Small intestine (tissue), 16 donors: ENCODE measurements at places on chromosomes 1 and 21.

- no peak for DNase-seq
Measured at GRCh38 chr1:200673952-200674823, 4.5 kb upstream of the DDX59 start.

DNA sequence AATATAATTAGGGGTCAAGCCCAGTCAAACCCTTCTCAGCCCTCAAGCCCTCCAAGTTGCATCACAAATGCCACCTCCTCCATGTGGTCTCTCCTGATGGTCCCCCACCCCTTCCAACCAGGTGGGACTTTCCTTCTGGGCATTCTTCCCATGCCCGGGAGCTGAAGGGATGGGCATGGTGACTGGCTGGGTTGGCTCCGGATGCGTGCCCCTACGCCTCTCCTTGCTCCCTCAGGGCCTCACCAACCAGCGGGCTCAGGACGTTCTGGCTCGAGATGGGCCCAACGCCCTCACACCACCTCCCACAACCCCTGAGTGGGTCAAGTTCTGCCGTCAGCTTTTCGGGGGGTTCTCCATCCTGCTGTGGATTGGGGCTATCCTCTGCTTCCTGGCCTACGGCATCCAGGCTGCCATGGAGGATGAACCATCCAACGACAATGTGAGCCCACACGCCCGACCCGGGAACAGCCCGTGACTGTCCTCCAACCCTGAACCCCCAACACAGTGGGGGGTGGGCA, 7.5 kb downstream of the ATP1A2 start:
- no peak for DNase-seq

GRCh38 chr1:4046836-4047461, 146.9 kb upstream of the C1orf174 start:
- no peak for DNase-seq

- DNase-seq: peak; percentile 76
Measured at GRCh38 chr1:45512641-45513054, 9.0 kb downstream of the PRDX1 start.

GRCh38 chr1:168321945-168322344, 41.3 kb downstream of the TBX19 start:
- no peak for DNase-seq

- DNase-seq: no peak
Measured at GRCh38 chr1:14980621-14981218, 172.8 kb upstream of the TMEM51 start.

DNA sequence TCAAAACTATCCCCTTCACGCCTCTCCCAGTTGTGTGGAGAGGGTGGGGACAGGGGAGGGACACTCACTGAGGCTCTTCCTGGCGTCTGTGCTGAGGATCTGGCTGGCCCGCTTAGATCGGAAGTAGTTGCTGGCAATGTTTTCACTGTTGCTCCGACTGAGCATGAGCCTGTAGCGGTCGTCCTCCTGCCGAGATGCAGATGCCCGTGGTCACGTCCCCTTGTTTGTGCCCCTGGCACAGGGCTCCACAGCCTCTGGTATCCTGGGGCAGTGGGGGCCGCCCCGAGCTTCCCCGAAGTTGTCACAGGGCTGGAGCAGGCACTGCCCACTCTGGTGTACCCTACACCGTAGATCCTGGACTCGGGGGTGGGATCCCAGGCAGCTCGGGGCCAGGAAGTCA, 5.0 kb upstream of the DDOST start:
- no peak for DNase-seq

GRCh38 chr1:3393024-3393986, 61.2 kb upstream of the ARHGEF16 start:
- peak; percentile 70 for DNase-seq

- DNase-seq: no peak
Measured at GRCh38 chr1:44256762-44257554, 43.7 kb downstream of the DMAP1 start.

DNA sequence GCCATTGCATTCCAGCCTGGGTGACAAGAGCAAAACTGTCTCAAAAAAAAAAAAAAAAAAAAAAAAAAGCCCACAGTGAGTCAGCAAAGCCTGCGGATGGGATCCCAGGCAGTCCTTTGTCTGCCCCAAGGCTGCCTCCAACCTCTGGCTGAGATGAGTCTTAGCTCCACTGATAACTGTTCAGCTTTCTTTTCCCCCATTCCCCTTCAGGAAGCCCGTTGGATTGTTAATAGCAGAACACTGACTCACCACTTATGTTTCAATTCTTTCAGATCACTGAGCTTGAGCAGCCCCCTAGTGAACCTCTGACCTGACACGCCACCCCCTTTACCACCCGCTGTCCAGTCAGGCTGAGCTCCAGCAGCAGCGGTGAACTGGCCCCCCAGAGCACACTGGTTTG, 57.5 kb downstream of the ERG start:
- no peak for DNase-seq

GRCh38 chr1:222240536-222241181, 307.2 kb downstream of the HHIPL2 start:
- no peak for DNase-seq

- DNase-seq: peak; percentile 86
Measured at GRCh38 chr1:2240270-2241156, 12.4 kb downstream of the SKI start.

DNA sequence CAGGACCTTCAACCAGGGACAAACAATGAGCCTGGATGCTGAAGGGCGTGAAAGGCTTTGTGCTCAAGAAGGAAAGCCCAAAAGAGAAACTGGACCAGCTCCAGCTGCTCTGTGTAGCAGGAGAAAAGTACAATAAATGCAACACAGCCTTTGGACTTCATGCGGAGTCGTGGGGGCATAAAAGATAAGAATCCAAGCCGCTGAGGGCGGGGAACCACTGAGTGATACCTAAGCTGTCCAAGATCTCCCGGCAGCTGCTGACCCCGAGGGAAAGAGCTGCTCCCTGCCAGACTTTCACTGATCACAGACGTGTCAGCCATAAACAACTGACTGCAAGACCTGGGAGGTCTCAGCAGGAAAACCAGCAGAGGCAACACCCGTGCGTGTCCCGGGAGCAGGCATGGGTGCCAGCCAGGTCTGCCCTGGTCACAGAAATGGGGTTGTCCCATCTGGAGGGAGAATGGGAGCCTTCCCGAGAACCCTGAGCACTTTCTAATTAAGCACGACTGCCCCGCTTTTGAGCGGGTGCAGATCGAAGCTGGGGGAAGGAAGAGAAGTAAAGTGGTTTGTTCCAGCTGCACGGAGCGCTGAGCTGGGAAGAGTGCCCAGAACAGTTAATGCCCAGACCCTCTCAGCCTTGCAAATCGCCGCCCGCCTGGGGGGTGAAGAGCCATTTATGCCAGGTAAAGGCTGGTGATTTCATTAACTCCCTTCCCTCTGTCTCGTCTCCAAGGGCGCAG, 68.3 kb upstream of the TARDBP start:
- peak; percentile 86 for DNase-seq

GRCh38 chr21:38183961-38184360, 72.8 kb upstream of the KCNJ15 start:
- no peak for DNase-seq

DNA sequence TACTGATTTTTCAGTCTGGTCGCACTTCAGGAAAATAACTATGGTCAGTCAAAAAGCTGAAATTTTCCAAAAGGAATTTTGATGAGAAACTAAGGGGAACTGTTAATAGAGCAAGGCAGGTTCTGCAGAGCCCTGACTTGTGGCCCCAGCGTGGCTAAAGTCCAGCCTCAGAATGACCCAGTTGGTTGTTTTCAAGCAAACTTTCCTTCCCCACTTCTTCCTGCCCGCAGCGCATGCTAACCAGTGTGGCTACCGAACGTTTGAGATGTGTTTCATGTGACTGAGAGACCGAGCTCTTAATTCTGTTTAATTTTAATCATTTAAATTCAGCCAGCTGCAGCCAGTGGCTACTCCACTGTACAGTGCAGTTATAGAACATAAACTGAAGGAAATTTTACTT, 6.2 kb upstream of the IL10RB start:
- peak; percentile 69 for DNase-seq

DNA sequence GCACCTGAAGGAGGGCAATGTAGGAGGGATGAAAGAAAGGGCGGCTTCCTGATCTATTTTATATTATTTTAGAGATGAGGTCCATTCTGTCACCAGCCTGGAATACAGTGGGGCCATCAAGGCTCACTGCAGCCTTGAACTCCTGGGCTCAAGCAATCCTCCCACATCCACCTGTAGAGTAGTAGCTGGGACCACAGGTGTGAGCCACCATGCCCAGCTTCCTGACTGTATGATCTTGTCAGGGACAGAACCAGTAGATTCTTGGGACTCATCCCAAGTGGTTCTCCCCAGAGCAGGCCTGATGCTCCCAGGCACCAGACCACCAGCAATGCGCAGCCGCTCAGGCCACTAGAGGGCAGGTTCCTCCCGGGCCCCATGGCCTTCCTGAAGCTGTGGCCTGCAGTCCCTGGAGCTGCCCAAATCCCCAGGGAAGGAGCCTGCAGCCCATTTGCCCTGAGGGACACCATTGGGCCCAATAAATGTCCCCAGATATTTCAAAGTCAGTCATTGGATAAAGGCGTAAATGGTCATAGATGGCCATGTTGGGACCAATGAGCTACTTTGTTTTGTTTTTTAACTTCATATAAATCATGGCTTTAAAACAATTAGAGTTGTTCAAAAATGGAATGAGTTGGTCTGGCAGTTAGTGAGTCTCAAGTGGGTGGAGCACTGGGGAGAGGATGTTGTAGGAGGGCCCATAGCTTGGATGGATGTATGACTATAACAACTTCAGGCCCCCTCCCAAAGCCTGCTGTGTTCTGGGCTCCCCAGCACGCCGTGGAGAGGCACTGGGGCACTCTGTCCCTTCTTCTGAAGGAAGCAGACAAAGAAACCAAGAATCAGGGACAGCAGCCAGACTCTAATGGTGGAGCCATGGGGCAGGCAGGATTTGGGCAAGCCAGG, 44.7 kb upstream of the GOLT1A start:
- peak; percentile 48 for DNase-seq
